ENCODE measurements at places on chromosomes 4 and X.

GRCh38 chr4:168797194-168797593 lies 212.9 kb downstream of the CBR4 start:
- no peak for DNase-seq

GRCh38 chr4:94517492-94517891 lies 65.8 kb downstream of the PDLIM5 start:
- no peak for DNase-seq

DNA sequence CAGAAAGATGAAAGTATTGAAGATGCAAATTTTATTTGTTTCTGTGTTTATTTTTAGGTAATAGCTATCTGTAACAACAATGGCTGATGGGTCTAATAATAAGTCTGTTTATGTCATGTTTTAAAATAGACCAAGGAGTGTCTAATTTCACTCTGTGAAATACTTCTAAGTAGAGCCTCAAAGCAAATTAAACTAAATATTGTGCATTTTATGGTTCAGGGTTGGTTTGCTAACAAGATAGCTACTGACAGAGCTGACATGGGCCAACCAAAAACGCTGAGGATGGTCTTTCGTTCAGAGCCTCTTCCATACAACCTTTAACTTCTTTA lies 437.6 kb upstream of the CTSO start:
- no peak for DNase-seq

DNA sequence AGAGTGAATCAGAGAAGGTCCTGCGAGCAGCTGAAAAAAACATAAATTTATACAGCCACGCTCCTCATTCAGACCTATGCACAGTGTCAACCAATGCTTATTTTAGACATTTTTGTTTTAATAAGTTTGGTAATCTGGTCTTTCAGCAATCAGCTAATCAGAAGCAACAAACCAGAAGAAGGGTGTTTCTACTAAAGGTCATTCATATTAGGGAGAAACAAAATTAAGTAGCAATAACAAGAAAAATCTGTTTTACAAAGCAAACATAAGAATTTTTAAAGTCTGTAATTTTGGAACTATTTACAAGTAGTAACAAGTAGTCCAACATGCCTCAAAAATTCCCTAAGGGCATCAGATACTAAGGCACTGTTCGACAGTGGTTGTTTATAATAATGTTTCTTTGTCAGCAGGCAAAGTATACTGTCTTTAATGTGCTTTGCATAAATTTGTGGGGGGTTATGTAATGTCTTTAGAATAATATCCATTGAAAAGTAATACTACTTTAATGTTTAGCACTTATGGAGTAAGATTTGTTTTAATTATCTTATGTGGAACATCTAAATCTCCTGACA lies 82.8 kb downstream of the PHOX2B start:
- DNase-seq = no peak

- DNase-seq = no peak
These were observed 33.8 kb downstream of the PNMA5 start for GRCh38 chrX:152960115-152960514.

DNA sequence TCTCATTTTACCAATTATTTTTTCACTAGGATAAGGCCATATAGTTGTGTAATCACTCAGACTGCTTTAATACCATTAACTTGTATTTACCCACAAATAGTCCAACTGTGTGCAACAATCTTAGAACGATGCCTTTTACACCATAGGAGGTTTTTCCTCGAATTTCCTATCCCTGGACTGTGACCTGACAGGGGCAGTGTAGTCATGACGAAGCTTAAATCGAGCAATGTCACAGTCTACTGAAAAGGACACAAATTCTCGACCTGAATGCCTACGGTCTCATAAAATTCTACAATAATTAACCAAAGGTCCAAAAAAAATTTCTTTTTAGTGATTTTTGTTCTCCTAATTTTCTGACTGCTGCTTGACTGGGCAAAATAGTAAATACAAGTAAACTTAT lies 208.9 kb downstream of the ADAMTS3 start:
- DNase-seq = no peak
